Stimulated activated CD8-positive, alpha-beta memory T cell treated with anti-CD3 and anti-CD28 coated beads, Interleukin-4, amount 100 ng/mL, for 1 hour (primary cell): ENCODE measurements at places on chromosomes 3 and 15.
A peak's percentile ranks its signal among the peaks of the same experiment; 100 is the strongest.

DNA sequence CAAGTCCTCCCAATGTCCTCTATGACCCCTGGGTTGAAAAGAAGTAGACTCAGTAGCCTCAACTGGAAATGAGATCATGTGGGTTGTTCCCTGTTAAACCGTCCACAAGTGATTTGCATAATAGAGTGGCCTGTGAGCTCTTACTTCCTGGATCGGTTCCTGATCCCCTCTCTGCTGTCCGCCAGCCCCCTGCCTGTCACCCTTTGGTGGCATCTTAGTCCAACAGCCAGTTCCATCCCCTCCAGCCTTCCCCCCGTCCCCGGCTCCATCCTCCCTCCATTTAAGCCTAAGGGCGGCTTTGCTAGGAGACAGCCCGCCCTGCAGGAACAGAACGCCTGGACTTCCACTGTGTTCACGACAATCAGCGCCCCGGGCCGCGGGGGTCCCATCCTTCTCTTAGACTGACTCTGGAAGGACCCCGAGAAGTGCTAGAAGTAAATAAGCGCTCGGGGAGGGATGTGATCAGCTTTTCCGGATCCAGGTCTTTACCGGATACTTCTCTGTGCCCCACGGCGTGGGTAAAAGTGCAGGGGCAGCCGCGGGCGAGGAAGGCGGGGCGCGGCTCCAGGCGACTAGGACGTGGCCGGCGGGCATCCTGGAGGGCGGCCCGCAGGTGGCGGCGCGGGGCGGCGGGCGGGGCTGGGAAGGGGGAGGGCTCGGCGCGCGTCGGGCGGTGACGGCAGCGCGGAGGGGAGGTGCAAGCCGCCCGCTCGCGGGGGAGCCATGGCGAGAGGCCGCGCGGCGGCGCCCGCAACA, 51.2 kb upstream of the ULK4 start:
- DNase-seq, result peak; percentile 52

GRCh38 chr3:193783166-193783896, 190.3 kb downstream of the OPA1 start:
- no peak for DNase-seq

- no peak for DNase-seq
These were observed 727.1 kb downstream of the ROBO1 start for GRCh38 chr3:79040701-79041100.

GRCh38 chr3:171072432-171072831, 45.9 kb upstream of the SLC2A2 start:
- DNase-seq, result no peak

DNA sequence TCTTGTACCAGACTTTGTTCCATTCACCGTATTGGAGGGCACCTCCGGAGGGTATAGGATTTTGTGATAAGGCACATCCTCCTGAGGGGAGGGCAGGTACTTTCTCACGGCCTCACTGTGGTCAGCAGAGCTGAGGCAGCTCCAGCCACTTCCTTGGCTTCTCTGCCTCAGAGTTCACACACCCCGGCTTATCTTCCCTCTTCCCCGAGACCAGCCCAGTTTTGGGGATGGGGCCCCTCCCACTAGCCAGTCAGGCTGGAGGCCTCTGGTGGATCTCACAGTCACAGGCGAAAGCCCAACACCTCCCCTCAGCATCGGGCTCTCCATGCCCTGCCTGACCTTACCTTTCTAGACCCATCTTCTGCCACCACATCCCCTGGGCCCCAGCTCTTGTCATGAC, 316.2 kb upstream of the CTDSPL start:
- DNase-seq, result no peak
